ENCODE measurements at places on chromosomes 3 and 15. TPM values are rescaled to one million over a fixed set of nuclear protein-coding genes. Genes with fewer than 3 reads are reported as not detected.
A peak's percentile ranks its signal among the peaks of the same experiment; 100 is the strongest.

- no peak for DNase-seq
Observed at GRCh38 chr15:53716909-53717876, 42.3 kb downstream of the WDR72 start.

FANCD2OS gene
- not detected for total RNA-seq

DNA sequence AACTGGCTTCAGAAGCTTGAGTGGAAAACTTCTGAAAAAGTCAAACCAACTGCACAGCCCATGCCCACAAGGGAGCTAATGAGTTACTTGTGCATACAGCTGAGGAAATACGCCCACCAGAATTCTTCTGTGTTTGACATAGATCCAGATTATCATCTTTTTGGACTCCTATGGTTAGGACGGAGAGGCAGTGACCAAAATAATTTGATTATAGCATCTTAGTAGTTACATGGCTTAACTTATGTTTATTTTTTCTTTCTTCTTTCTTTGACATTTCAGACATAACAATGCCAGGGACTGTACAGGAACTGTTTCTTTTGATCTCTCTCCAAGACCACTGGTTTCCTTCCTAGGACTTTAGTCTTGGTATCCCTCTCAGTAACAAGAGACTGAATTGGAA, 246.1 kb upstream of the RASGRP1 start:
- no peak for DNase-seq

DNA sequence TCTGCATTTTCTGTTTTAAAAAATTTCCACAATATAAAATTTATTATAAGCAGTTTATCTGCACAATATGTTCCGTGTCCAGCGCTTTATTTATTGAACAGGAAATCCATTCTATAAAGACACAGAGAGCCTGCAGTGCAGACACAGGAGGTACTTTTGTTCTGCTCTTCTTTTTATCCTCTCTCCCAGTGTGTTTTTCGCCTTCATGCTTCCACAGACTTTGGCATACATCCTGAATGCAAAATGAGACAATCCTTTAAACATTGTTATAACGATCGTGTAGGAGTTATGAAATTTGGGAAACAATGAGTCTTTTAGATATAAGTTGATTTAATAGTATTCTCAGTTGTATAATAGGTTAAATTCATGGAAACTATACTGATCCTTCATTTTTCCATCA, 749.2 kb downstream of the NAALADL2 start:
- DNase-seq = no peak

GRCh38 chr3:160806094-160806493, 50.1 kb downstream of the PPM1L start:
- DNase-seq = no peak

- DNase-seq = no peak
Observed at GRCh38 chr3:110579840-110580550, 491.6 kb upstream of the NECTIN3 start.

DNA sequence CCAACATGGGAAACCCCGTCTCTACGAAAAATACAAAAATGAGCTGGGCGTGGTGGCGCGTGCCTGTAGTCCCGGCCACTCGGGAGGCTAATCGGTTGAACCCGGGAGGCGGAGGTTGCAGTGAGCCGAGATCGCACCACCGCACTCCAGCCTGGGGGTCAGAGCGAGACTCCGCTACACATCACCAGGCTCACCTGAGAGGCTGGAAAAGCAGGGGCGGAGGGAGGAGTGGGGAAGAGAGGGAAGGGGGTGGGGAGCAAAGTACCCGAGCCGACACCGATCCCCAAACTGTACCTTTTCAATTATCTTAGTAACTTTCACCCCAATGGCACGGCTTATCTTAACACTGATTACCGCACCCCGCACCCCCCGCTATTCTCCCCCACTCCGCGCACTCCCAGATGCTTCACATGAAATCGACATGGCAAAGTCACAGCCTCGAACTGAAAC, 46.4 kb upstream of the SYNM start:
- no peak for DNase-seq

DNA sequence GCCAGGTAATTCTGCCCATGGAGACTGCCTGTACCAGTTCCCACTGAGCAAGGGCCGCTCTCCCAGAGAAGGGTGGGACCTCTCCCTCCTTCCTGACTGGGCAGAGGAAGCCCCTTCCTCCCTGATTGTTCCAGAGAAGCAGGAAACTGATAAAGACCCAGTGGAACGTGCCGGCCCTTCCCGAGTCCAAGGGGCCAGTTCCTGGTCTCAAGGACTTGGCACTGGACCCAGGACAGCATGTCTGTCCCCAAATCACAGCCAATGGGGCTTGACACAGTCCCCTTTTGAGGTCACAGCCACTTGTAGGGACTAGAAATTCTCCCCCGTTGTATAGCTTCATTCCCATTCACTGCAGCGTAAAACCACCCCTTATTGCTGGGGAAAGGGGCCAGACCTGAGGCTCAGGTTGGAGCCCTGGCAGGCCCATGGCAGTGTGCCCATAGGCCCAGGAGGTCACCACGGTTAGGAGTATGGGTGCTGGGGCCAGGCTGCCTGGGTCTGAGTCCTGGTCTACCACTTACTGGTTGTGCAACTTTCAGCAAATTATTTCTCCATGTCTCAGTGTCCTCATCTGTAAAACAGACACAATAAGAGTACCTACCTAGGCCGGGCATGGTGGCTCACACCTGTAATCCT, 18.1 kb downstream of the CSRNP1 start:
- DNase-seq = no peak

CAMK2N2 gene
- not detected for total RNA-seq

GRCh38 chr3:151673974-151674373, 59.8 kb upstream of the AADACL2 start:
- no peak for DNase-seq

SENP2 gene
- 57.0 TPM for total RNA-seq

- DNase-seq = peak; percentile 97
Observed at GRCh38 chr3:49673715-49674496, at the start of gene APEH. Gene APEH, plus strand, starts transcription at chr3:49674351. Its CDS starts 51 bp downstream, at chr3:49674402.

DNA sequence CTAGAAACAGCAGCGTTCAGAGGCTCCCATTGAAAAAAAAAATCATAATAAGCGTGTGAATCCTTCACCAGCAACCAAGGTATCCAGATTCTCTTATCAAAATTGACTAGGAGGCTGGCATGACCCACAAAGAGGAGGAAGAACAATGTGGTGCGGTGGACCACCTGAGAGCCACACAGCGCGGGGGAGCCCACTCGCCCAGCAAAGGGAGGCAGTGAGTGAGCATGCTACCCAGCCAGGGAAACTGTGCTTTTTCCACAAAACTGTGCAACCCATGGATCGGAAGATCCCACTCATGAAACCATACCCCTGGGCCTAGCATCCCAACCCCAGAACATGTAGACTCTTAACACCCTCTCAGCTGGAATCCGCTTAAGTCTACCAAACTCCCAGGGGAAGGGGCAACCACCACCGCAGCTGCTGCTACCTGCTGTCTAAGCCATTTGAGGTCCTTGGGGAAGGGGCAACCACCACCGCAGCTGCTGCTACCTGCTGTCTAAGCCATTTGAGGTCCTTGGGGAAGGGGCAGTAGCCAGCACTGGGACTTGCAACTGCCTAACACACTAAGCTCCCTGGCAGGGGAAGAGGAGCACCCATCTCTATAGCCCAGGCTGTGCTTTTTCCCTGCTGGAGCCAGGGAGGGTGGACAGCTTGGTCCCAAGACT, 102.8 kb upstream of the CLDN18 start:
- DNase-seq = no peak

MAP2K1 gene
- total RNA-seq = 21.9 TPM

IQGAP1 gene
- total RNA-seq = 69.5 TPM

- no peak for DNase-seq
Observed at GRCh38 chr15:80727196-80727595, 32.1 kb downstream of the ABHD17C start.

Data from CD8-positive, alpha-beta T cell (primary cell).